ENCODE measurements at places on chromosomes 11 and 22. TPM values are rescaled to one million over a fixed set of nuclear protein-coding genes. Genes with fewer than 3 reads are reported as not detected.
A peak's percentile ranks its signal among the peaks of the same experiment; 100 is the strongest.

GRCh38 chr11:115912484-115912945 lies 408.3 kb upstream of the CADM1 start:
- DNase-seq: no peak

DNA sequence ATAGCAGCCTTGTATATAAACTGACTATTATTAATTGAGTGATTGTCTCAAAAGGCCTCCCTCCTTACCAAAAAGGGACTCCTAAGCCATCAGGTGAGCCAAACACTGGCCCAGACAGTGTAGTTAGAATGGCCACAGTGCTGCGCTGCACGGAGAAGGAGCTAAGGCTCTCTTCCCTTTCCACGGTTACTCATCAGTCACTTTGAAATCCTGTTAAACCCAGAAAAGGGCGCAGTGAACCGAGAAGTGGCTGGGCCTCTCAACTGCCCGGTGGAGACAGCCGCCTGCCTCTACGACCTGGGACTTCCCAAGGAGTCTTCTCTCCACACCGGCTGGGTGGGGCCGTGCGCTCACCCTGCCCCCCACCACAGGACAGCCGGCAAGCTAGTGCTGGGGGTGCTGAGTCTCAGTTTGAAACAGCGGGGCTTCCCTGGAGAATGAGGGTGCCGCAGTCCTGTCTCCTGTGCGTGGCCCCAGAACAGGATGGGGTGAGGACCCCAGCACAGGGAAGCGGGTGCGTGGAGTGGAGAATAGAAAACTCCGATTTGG lies 1.3 kb downstream of the MYH9 start:
- no peak for DNase-seq

GALNT18 gene
- 5.2 TPM for total RNA-seq

DNA sequence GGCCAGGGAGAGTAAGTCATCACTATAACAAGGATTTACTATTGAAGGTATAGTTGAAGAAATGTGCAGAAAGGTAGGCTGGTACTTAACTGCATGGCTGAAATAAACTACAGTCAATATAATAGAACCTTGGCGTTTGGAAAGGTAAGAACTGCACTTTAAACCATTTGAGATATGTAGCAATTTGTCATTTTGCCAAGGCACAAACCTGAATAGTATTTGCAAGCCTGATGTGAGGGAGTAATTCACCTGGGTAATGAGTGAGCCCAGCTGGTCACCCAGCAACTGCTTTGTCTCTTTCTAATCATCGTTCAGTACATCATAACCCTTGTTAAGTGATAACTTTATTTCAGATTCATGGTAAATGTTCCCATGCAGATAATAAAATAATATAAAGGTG lies 62.3 kb upstream of the SCUBE2 start:
- no peak for DNase-seq

PRODH gene
- not detected for total RNA-seq

C22orf31 gene
- total RNA-seq: not detected

DNA sequence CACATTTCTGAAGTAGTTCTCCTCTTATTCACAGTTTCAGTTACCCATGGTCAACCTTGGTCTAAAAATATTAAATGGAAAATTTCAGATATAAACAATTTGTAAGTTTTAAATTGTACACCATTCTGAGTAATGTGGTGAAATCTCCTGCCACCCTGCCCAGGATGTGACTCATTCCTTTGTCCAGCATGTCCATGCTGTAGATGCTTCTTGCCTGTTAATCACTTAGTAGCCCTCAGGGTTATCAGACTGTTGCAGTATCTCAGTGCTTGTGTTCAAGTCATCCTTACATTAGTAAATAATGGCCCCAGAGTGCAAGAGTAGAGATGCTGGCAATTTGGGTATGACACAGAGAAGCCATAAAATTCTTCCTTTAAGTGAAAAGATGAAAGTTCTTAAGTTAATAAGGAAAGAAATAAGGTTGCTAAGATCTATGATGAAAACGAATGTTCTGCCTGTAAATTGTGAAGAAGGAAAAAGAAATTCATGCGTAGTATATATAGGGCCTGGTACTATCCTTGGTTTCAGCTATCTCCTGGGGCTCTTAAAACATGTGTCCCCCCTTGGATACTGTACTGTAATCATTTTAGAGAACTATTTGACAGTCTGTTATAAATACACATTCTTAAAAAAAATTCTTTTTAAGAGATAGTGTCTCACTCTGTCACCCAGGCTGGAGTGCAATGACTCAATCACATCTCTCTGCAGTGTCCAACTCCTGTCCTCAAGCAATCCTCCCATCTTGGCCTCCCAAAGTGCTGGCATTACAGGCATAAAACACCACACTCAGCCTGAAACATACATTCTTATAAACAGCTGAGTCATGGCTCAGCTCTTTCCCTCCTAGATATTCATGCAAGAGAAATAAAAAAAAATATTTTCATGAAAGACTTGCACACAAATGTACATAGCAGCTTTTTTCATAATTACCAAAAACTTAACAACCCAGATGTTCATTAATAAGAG lies 31.3 kb downstream of the MTNR1B start:
- DNase-seq: peak; percentile 74

FOXRED2 gene
- total RNA-seq: 9.7 TPM

DNA sequence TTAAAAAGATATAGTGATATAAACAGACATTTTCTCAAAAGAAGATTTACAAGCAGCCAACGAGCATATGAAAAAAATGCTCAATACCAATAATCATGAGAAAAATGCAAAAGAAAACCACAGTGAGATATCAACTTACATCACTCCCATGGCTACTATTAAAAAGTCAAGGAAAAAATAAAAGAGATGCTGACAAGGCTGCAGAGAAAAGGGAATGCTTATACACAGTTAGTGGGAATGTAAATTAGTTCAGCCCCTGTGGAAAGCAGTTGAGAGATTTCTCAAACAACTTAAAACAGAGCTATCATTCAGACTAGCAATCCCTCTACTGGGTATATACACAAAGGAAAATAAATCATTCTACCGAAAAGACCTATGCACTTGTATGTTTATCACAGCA lies 97.1 kb upstream of the CARD18 start:
- peak; percentile 92 for DNase-seq

DNA sequence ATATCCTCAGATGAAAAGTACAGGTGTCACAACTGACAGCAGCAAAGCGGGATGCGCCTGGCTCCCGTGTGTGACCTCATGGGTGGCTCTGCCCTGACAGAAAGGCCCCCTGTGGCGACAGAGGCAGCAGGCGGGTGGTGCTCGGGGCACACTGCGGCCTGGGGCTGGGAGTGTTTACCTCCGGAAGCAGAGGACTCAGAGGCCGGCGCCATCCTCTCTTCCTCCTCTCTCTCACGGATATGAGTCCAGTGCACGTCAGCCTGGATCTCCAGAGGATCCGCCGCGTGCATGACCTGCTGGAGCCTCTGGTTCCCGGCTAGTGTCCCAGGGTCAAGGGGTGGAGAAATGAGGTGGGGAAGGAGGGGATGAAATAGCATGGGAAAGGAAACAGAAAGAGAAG lies 53.2 kb upstream of the BID start:
- DNase-seq: no peak

OR52I1 gene
- not detected for total RNA-seq
